ENCODE measurements at places on chromosomes 6 and 20.

DNA sequence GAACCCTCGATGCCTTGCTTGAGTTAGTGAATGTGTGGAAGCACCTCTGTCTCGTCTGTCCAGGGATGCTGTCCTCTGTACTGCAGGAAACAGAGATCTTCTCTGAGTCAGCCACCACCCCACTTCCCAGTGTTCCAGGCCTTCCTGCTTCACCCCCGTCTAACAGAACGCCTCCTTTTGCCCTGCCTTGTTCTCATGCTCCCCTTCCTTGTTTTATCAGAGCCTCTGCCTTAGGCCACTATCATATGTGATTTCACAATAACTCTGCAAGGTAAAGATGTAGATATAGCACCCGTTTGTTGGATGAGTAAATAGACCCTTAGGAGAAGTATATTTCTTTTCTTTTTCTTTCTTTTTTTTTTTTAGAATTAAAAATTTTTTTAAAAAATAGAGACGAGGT is 106.7 kb upstream of the CLDN20 start:
- DNase-seq = no peak

DNA sequence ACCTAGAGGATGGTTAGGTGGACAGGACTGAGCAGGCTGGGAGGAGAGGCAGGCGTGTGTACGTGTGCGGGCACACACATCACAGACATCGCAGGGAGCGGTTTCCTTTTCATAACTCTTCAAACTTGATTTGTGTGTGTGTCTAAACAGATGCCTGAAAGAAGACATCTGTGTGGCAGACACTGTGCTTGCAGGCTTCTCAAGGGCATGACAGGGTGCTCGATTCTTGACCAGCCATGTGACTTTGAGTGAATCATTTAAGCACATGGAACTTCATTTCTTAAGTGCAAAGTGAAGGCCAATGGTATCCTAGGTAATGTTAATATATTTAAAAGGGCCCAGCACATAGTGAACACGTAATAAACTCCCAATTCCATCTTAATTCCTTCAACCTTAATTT is 186.5 kb downstream of the SCP2D1 start:
- no peak for DNase-seq

GRCh38 chr20:53570446-53571276 is 23.0 kb downstream of the ZNF217 start:
- no peak for DNase-seq

DNA sequence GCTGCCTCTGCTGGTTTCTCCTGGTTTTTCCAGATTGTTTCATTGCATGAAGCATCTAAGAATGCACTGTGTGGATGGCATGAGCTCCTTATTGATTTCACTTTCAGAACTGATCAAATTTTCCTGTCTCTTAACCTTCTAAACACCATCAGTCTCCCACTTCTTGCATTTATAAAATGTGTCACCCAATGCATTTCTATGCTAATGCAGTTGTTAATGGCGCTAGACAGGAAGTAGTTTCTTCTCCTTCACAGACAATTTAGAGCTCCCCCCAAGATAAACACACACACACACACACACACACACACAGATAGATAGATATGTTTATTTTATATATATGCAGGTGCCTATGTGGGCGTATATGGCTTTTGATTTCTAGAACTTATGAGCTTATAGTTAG is 45.6 kb upstream of the FOXA2 start:
- DNase-seq = no peak

- DNase-seq = no peak
Measured at GRCh38 chr6:33757906-33758305, 11.2 kb upstream of the IP6K3 start.

GRCh38 chr20:31260326-31260932 is 3.0 kb downstream of the DEFB115 start:
- no peak for DNase-seq

DNA sequence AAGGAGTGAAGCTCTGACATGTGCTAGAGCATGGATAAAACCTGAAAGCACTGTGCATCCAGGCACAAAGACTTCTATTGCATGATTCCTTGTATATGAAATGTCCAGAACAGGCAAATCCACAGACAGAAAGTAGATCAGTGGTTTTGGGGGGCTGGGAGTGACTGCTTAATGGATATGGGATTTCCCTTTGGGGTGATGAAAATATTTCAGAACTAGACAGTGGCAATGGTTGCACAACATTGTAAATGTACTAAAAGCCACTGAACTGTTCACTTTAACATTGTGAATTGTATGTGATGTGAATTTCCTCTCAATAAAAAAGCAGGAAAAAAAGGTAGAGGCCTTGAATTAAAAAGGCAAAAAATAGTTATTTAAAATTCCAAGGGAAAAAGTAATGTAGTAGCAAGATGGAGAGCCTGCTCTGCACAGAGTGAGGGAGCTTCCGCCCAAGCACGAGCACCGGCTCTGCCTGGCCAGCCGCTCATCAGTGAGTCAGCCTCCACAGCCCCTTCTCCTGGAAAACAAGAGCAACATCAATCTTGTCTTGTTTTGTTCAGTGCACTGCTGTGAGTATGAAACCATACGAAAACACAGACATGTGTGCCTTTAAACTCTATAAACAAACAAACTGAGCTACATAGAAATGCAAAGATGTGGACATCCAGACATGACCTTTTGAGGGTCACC is 74.6 kb upstream of the THBS2 start:
- no peak for DNase-seq

DNA sequence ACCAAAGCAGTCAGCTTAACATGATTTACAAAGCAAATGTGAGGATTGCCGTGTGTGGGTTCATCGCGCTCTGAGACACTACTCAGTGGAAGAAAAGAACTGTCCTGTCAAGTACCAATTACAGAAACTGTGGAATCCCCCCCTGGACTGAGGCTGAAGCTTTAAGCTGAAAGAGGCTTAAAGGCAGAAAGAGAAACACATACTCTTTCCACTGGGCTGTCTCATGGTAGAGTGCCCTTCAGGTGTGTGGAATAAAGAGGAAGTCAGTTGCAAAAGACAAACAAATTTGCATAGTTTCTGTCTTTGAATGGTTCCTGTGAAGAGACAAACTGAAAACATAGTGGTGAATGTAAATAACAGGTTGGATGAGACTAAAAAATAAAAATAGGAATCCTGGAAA is 560.4 kb upstream of the SYNCRIP start:
- DNase-seq = no peak

GRCh38 chr20:51287628-51288413 is 254.7 kb downstream of the NFATC2 start:
- no peak for DNase-seq

- DNase-seq = no peak
Measured at GRCh38 chr6:157688275-157688959, 134.6 kb upstream of the SNX9 start.

DNA sequence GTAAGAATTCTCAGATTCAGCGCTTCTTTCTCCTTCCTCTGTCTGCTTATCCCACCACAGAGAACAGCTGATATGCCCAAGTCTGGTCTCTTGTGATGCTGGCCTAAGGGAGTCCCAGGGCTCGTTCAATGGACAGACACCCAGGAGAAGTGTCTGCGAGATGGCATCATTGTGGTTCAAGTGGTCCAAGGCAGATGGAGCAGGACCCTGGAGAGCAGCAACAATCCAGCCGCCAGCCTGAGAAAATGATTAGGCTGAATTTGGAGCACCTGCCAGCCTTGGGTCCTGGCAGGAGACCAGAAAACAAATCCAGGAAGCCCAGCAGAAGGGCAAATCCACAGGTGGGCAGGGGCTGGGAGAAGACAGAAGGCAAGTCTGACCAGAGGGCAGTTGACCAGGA is 145.8 kb downstream of the PTPRT start:
- DNase-seq = no peak

GRCh38 chr6:104688283-104688969 is 171.3 kb downstream of the HACE1 start:
- no peak for DNase-seq

GRCh38 chr20:7967199-7967844 is 27.1 kb upstream of the HAO1 start:
- no peak for DNase-seq

GRCh38 chr6:139308936-139309603 is 17.3 kb upstream of the TXLNB start:
- DNase-seq = no peak

DNA sequence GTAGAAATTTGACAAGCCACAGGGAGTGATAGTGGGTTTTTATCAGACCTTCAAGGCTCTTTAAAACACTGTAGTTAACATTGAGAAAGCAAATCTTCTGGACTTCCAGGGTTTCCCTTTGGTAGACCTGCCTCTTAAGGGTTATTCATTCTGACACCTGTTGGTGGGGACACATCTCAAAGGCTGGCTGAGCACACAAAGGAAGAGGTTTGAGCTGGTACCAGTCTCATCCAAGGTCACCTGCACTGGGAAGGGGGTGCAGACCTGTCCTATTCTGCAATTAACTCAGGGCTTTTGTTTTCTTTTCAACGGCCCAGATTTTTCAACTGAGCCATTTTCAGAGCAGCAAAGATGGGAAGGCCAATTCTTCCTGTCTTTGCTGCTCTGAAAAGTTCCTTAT is 45.6 kb downstream of the EDN1 start:
- no peak for DNase-seq

DNA sequence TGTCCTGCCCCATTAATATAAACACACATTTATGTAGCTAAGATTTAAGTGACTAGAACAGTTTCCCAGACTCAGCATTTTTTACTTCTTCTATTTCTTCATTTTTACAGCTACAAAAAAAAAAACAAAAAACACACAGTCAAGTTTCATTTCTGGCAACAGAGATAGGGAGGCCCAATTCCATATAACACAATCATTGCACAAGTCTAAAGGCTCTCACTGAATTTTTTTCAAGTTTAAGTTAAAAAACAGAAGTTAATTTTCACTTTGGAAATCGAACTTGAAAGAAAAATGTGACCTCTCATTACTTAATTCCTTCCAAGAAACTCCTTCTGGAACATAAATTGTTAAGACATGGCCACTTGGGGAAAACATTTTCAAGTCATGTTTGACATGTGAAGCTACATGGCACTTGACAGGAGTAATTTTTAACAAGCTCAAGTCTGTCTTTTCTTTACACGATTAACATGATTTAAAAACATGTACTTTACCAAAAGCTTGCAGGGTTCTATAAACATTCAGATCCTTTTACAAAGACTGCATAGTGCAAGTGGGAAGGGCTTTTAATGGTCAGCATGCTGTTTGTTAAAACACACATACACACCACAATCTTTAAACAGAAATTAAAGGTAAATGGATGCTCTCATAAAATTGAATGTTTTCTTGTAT is 100.1 kb upstream of the CCDC28A start:
- no peak for DNase-seq

- DNase-seq = no peak
Measured at GRCh38 chr6:19554356-19555225, 282.6 kb upstream of the ID4 start.

GRCh38 chr6:32554116-32554965 is 24.3 kb upstream of the HLA-DRB5 start:
- no peak for DNase-seq

DNA sequence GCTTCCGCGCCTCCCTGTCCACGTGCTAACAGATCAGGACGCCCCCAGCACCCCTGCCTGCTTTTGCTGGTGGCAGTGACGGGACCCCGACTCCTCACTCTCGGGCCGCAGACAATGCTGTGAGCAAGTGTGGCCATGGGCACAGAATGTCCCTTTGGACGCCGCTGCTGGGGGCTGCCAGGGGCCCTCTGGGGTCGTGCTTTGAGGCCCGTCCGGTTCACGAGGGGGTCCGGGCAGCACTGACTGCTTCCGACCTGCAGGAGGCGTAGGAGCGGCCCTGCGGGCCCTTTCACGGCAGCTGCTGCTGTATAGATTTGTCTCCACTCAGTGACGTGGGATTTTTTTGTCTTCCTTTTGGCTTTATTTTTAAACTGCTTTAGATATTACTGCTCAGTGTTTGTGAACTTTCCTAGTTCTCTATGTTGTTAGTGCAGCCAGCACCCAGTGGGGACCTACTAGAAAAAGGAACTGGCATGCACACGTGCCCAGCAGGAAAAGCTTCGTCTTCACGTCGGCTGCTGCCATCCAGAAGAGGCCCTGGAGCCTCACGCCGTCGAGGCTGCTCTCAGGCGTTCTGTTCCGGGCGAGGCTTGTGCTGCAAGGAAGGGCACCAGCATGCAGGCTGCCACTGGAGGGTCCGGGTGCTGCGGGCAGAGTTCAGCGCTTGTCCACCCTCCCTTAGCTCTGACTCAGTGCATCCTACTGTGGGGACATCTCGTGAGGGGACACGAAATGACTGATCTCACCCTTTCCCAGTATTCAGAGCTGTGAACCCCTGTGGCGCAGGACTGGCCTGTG is 21.7 kb downstream of the UCKL1 start:
- no peak for DNase-seq

GRCh38 chr6:14927398-14927797 is 318.5 kb upstream of the JARID2 start:
- DNase-seq = no peak

DNA sequence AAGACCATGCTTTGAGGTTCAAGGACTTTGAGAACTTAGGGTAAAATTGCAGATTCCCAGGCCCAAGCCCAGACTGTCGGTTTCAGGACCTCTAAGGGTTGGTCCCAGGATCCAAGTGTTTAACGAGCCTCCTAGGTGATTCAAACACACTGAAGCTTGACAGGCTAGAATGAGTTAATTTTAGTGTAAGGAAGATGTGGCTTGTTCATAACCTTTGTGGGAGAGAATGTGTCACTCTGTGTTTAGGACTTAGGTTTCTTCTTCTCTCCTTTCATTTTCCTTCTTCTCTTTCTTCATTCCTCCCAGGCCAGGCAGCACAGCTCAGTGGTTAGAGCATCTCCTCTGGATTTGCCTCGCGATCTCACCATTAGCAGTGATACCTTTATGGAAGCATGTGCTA is 104.8 kb upstream of the KCNG1 start:
- no peak for DNase-seq

DNA sequence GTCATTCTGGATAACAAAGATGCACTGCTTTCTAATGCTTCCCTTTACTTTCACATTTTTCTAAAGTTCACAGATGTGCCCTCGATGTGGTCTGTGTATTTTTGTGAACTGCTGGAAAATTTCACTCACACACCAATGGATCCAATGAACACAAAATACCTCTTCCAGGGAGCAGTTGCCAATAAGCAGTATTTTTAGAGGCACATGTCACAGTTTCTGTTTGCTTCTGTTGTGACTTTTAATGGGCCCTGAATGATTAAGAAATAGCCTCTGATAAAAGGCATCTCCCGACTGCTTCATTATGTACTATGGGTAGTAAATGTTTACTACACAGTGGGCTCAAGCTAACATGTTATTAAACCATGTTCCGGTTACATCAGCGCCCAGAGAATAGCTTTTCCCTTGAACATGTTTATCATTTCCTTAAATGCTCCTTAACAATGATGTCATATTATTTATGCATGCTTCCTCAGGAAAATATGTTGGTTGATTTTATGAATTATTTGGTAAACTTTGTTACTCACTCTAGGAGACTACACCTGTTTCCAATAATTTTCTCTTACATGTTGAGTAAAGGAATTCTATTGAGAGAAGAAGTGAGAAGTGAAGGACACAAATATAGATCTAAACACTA is 188.0 kb downstream of the KCNQ5 start:
- DNase-seq = no peak

- no peak for DNase-seq
Measured at GRCh38 chr6:134663800-134664535, 285.9 kb downstream of the ALDH8A1 start.

GRCh38 chr6:13484138-13484708 is 3.2 kb downstream of the GFOD1 start:
- no peak for DNase-seq
